Activated CD4-positive, alpha-beta T cell treated with anti-CD3 and anti-CD28 coated beads, Interleukin-2, amount 10 ng/mL, durations not matched to agents 7 days and 5 days (primary cell): ENCODE measurements at places on chromosomes 2 and 18.

DNA sequence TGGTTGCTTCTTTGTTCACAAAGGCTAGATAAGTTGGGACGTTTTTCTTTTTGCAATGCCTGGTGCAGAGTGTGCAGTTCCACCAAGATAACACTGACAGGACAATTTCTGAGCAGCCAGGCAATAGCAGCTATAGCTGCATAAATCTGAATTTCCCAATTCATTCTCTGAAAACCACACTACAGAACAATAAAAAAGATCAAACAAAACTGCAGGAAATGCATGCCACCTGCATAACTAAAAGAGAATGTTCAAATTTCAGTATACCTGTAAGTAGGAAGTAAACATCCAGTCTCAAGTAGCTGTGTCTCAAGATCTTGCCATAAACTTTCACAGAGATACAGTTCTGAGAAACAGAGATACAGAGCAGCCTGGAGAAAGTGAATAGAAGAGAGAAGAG lies 5.3 kb upstream of the KCTD18 start:
- DNase-seq = no peak

DNA sequence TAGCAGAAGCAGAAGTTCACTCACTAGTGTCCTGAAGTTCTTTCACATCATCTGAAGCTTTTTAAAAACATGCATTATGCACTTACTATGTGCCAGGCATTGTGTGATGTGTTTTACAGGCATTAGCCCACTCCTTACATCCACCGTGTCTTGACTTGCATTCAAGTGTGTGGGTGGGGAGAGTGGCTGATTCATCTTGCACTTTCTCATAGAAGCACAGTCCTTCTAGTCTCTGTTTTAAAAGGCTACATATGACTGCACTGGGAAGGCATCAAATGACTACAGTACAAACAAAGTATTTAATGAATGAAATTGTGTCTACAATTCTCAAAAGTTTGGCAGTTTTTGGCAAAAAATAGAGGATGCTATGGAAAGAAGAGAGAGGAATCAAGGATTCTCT lies 21.6 kb upstream of the DSC3 start:
- DNase-seq = no peak

GRCh38 chr2:222024932-222025880 lies 273.6 kb downstream of the PAX3 start:
- DNase-seq = no peak

- DNase-seq = no peak
These were observed 107.7 kb downstream of the CBLN2 start for GRCh38 chr18:72436401-72436800.

- DNase-seq = no peak
These were observed 284.9 kb downstream of the INSIG2 start for GRCh38 chr2:118372886-118373830.

GRCh38 chr2:62589691-62590356 lies 83.8 kb upstream of the TMEM17 start:
- no peak for DNase-seq

GRCh38 chr2:232260075-232260474 lies 118.5 kb upstream of the ALPP start:
- DNase-seq = no peak

- no peak for DNase-seq
These were observed 22.0 kb downstream of the SAG start for GRCh38 chr2:233329489-233330135.
